Adrenal gland (tissue), 19 donors: ENCODE measurements at places on chromosomes 1 and 21.

DNA sequence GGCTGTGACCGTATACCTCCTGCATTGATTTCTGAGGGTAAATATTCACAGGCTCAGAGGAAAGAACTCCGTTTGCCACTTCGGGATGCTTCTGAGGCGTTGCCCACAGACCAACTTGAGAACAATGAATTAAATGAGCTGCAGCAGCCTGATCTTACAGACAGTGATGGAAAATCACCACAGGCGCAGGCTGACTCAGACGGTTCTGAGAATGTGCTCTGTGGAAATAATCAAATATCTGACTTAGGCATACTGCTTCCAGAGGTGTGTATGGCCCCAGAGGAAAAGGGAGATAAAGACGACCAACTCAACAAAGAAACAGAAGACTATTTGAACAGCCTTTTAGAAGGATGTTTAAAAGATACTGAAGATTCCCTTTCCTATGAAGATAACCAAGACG lies 76.7 kb upstream of the SCCPDH start:
- DNase-seq = no peak

GRCh38 chr1:220824031-220824989 lies 37.6 kb downstream of the MTARC1 start:
- DNase-seq = no peak

GRCh38 chr1:12426030-12426429 lies 192.0 kb downstream of the DHRS3 start:
- DNase-seq = no peak

GRCh38 chr1:165903672-165904071 lies 76.3 kb downstream of the UCK2 start:
- DNase-seq = no peak
